Cortex of kidney (tissue), 1 donor: ENCODE measurements at places on chromosomes 4 and X.

GRCh38 chr4:55568905-55569504 lies 22.3 kb upstream of the CLOCK start:
- DNase-seq = no peak

- no peak for DNase-seq
Measured at GRCh38 chrX:49858341-49858740, 20.9 kb upstream of the USP27X start.

DNA sequence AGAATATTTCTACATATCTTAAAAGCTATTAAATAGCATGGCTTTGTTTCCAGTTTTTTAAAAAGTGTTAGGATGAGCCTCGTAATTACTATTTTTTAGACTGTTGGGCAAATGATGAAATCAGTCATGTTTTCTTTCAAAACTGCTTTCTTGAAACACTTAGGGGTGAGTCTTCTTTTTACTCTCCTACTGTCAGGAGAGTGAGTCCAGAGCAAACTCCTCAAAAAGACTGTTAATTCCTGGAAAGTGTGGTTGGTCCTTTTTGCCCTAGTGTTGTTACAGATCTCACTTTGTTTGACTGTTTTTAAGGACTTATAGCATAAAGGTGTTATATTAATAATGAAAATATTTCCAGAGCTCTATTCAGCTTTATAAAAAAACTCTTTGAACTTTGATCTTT lies 6.3 kb downstream of the GSTCD start:
- no peak for DNase-seq

GRCh38 chr4:109671350-109671749 lies 31.9 kb downstream of the CASP6 start:
- DNase-seq = no peak

- DNase-seq = no peak
Measured at GRCh38 chr4:153260553-153261300, 56.5 kb downstream of the TRIM2 start.

GRCh38 chr4:28179126-28179525 lies 1318.5 kb downstream of the STIM2 start:
- no peak for DNase-seq

- no peak for DNase-seq
Measured at GRCh38 chrX:122584981-122585380, 599.1 kb upstream of the GRIA3 start.

- DNase-seq = no peak
Measured at GRCh38 chrX:131675596-131676194, 131.8 kb downstream of the OR13H1 start.

DNA sequence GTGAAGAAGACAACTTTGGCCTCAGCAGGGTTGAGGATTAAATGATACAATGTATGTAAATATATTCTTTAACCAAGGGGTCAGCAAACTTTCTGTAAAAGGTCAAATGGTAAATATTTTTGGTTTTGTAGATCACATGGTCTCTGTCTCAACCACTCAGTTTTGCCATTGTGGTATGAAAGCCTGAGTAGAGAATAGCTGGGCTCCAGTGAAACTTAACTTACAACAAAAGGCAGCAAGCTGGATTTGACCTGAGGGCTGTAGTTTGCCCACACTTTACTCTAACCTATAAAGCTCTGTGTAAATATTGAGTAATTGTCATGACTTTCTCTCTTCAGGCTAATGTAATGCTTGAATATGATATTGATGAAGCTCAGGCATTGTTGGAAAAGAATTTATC lies 19.6 kb downstream of the VBP1 start:
- DNase-seq = no peak

DNA sequence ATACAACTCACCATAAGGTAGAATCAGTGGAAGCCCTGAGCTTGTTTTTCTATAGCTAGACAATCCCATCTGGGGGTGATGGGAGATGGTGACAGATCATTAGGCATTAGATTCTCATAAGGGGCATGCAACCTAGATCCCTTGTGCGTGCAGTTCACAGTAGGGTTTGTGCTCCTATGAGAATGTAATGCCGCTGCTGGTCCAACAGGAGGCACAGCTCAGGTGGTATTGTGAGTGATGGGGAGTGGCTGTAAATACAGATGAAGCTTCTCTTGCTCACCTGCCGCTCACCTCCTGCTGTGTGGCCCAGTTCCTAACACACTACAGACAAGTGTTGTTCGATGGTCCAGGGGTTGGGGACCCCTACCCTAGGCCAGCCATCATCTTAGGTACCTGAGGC lies 5.9 kb upstream of the GATB start:
- DNase-seq = no peak

- no peak for DNase-seq
Measured at GRCh38 chrX:44906542-44906941, 33.6 kb downstream of the KDM6A start.

DNA sequence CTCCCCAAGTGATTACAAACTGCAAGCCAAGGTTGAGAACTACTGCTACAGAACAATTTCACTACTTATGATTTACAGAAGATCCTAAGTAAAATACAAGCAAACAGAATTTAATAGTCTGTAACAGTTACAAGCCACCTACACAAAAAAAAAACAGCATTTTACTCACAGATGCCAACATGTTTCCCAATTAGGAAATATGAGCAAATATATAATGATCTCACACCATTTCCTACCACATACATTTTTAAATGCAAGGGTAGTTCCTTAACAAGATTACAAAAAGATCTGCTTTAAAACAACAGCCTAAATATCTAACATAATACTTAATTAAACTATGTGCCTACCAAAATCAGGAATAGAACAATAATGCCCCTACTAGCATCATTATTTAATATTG lies 63.4 kb downstream of the EFHC2 start:
- no peak for DNase-seq

- no peak for DNase-seq
Measured at GRCh38 chr4:123170843-123171242, 225.8 kb upstream of the SPRY1 start.

GRCh38 chrX:110462957-110463356 lies 104.3 kb downstream of the RTL9 start:
- DNase-seq = no peak

DNA sequence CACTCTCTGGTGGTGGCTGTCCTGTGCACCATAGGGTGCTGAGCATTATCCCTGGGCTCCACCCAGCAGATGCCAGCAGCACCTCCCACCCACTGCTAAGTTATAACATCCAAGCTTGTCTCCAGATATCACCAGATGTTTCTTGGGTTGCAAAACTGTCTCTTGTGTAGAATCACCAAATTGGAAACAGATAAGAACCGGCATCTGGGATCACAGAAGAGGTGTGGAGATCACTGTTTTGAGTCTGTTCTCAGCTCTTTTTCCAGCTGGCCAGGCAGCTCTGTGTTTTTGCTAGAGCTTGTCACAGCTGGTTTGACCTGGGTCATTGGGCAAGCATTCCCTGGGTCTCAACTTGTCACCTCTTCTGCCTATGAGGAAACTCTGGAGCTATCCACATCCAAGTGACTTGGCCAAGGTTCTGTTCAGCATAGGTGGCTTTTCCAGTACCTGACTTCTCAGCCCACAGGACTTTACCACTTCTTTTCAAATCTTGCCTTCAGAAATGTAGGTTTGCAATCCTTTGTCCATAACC lies 15.3 kb upstream of the PUDP start:
- no peak for DNase-seq

GRCh38 chr4:30725562-30725961 lies 5.4 kb downstream of the PCDH7 start:
- DNase-seq = no peak

GRCh38 chr4:140242357-140243277 lies 88.6 kb upstream of the MAML3 start:
- no peak for DNase-seq

DNA sequence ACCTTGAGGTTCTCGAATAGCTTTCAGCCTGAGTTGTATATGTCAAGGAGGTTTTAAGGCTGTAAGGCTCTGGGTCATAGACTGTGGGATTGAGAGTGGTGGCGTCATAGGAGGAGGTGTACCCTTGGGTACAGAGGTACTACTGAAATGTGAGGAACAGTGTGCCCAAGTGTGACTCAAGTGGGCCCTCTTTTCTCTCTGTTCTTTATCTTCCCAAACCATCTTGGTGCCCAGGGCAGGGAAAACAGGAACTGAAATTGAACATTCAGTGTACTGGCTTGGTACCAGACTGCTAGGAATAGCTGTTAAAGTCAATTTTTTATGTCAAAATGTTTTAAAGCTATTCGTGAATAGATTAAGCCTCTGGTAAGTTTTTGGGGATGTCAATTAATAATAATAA lies 136.2 kb upstream of the RPS6KA3 start:
- DNase-seq = no peak

GRCh38 chrX:42117318-42117717 lies 194.0 kb upstream of the CASK start:
- no peak for DNase-seq

DNA sequence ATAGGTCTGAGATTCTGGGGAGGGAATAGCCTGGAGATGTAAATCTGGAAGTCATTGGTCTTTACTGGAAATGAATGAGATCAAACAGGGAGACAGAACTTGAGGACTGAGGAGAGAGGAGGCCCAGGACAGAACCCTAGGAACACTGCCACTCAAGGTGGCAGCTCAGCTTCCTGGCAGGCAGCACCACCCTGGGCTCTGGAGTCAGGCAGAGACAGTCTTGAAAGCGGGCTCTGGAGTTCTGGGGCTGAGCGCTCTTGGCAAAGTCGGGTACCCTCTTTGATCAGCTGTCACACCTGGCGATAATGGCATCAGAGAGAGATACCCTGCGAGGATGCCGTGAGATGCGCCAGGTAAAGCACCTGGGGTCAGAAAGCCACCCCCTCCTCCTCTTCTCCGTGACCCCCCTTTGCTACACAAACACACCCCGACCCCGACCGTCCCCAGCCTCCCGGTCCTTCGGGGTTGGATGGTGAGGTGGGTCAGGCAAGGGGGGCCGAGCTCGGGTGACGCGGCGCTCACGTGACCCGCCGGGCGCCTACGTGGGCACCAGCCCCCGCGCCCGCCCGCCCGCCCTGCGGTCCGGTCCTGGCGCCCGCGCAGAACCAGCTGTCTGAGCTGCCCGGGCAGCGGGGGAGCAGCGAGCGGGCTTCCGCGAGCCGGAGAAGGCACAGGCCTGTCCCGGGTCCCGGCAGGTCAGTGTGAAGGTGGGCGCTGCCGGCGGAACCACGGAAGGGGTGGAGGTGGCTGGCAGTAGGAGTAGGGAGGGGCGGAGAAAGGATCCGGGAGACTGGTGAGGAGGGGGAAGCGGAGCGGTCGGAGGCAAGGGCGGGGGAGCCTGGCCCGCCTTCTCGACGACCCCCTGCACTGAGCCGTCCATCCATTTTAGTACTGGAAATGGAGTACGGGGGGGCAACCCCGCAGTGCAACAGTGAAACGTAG lies at the start of gene TCEAL3:
Gene TCEAL3, plus strand, starts transcription at position 600 of the 942 bp plus-strand sequence. CDS start 1,102 bp downstream, outside the sequence.
- DNase-seq = peak; percentile 5

DNA sequence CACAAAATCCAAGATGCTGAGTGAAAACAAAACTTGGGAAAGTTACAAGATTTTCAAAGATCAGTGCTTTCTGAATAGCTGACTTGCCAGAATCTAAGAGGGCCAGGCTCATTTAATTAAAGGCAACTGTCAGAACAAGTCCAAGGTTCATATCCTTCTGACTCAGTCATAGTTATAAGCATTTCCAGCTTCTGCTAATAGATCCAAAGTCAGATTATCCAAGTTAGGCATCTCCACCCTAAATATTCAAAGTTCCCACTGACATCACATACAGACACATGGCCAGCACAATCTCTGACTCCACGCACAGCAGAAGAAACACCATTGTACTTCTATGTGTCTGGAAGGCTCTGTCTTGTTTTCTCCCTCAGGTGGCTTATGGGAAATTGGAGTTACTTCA lies 41.8 kb downstream of the GASK1B start:
- no peak for DNase-seq

DNA sequence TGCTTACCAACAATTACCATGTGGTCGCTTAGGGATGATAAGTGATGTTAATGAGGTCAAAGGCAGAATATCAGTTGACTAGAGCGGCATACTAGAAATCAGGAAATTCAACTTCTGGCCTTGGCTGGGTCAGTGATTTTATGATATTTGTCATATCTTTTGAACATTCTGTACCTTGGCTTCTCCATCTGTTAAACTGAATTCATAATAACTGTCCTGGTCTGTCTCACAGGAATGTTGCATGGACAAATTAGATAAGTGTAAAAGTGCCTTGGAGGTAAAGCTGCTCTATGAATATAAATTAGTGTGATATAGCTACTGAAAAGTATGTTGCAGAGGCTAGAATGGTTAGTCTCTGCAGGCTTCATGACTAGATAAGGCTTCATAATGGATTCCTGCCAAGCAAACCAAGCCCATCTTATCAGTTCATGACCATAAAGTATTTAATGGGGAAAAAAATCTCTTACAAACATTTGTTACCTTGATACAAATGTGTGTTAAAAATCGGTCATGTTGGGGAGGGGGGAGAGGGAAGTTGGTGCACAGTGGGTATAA lies 104.6 kb upstream of the BMPR1B start:
- no peak for DNase-seq

- no peak for DNase-seq
Measured at GRCh38 chrX:154398668-154399526, 720 bp downstream of the RPL10 start.

DNA sequence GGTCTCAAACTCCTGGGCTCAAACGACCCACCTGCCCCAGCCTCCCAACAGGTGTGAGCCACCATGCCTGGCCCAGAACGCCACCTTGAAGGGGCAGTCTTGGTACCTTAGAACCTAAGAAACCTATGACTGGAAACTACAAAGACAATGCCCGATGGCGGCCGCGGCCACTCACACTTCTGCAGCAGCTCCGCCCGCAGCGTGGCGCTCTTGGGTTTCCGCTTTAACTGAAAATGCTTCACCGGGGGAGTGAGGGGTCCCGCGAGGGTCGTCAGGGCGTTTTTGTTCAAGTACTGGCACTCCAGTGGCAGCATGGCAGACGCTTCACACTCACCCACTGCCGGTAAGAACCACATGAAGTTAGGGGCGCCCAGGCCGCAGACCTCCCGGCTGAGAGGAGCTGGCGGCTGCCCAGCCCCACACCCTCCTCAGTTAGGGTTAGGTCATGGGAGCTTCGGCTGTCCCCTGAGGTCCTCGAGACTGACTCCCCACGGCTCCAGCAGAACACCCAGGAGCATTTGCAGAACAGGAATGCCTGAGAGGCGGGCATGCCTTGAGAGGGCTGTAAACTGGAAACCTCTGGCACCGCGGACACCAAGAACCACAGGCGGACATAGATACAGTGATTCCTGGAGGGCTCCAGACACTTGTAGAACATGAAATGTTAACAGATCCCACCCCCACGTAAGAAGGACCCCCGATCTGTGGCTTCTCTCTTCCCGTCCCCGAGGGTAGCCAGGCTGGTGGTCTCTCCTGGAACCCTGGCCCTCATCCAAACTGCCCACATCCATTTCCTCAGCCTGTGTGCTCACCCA lies 19.0 kb downstream of the NELFA start:
- no peak for DNase-seq

DNA sequence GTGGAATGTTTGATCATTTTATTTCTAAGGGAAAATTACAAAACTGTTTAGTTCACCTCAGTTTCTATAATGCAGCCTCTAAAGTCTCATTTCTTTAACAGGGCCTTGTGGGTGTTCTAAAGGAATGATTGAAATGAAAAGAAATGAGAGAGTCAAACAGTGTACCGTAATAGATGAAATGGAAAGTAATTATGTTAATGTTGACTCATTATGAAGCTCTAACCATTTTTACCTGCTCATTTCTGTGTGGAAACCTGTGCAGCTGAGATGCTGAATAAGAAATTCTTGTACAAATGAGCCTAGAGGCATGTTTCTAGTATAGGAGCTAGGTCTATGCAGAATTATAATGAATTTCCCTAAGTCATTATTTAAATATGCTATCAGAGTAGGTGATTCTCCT lies 45.2 kb upstream of the RPA4 start:
- no peak for DNase-seq

GRCh38 chrX:38881066-38881465 lies 79.8 kb downstream of the MID1IP1 start:
- DNase-seq = no peak
